Upper lobe of right lung (tissue), 1 donor: ENCODE measurements at places on chromosomes 4 and X.

- DNase-seq = no peak
Observed at GRCh38 chr4:123869286-123870215, 473.0 kb downstream of the SPRY1 start.

DNA sequence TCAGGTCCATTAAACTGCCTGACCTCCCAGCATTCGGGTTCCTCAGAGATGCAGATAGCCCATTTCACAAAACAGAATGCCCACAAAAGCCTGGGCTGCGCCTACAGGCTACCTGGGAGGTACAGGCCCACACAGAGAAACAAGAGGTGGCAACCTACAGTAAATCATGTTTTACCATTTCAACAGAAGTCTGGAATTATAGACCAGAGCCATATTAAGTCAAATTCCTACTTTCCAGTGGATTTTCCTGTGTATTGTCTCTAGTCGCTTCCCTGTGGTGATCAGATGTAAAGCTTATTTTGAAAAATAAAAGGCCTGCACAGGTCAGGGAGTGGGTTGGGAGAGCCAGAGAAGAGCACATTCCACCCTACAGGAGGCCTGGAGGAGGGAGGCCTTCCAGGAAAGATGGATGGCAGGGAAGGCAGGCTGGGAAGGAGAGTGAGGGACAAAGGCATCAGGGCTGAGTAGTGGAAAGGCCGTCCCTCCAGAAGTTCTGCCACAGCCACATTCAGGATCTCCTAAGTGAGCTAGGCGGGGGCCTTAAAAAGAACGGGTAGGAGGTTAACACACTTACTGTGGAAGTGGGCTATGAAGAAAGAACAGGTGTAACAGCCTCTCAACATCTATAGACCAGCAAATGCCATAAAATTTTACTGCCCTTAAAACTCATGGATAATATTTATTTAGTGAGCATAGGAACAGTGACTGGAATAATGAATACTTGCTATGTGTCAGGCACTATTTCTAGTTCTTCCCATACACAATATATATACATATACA lies 19.0 kb upstream of the USO1 start:
- no peak for DNase-seq

DNA sequence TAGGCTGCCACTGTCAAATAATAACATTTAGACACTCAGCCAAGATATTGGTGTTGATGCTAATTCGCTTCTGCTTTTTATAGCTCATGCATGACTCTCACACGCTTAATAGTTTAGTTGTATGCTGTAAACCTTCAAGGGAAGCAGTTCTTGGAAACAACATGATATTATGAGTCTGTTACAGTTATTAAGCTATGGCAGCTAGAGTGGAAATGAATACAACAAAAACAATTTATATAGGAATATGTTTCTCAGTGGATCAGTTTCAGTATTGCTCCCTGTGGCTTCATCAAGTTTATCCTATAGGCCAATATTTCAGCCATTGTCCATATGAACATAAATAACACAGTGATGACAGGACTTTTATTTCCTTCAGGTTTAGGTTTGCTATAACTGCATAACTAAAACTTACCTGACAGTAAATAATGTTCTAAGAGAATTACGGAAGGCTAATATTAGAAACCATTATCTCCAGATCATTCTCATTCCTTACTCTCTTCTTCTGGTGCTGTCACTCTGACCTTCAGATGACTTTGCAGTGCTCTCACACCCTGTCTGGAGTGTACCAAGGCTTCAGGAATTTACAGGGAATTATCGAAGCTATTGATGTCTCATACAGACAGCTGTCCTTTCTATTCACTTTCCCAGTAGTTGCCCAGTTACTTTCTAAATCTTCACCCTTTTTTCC lies 555.0 kb downstream of the ANKRD50 start:
- no peak for DNase-seq

DNA sequence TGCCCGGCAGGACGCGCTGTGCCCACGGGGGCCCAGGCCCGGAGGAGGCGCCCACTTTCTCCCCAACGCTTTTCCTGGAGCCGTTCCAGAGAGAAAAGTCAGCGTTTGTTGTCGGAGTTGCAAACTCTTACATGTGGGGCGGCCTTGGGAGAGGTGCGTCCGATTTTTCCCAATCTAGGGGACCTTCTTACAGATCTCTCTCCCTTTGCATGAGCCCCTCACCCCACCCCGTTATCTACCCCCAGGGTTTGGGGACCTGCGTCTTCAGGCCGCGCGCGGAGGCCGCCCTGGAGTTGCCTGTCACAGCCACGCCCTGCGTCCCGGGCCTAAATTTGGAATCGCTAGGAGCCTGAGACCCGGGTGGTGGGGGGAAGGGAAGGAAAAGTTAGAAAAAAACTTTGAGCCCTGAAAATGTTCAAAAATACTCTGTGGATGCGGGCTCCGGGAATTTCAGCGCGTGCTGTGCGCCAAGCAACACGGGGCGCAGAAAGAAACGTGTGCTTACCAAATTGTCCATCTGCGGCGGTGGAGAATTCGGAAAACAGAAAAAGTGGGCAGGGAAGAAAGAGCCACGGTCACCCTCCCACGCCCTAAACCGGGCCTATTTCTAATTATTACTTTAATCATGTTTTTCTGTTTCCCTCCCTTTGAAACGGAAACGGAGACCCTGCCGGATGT lies 587 bp downstream of the CD99 start:
- DNase-seq = peak; percentile 82

DNA sequence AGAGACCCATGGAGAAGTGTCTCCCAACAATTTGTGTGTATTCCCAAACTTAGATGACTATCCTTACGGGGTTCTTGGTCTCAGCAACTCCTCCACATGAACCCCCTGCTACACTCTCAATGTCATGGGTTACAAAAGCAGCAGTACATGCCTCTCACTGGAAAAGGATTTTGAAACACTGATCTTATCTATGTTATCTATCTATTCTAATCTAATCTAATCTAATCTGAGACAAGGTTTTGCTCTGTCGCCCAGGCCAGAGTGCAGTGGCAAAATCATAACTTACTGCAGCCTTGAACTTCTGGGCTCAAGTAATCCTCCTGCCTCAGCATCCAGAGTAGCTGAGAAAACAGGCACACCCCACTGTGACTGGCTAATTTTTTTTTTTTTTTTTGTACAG lies 19.3 kb downstream of the TSPAN5 start:
- no peak for DNase-seq

GRCh38 chrX:63764946-63765345 lies 20.1 kb downstream of the ARHGEF9 start:
- no peak for DNase-seq

GRCh38 chrX:153573984-153574383 lies 25.0 kb downstream of the CCNQ start:
- DNase-seq = no peak

- no peak for DNase-seq
Observed at GRCh38 chrX:17559728-17560379, 177.4 kb upstream of the SCML1 start.

GRCh38 chr4:155614111-155614762 lies 52.4 kb upstream of the GUCY1A1 start:
- no peak for DNase-seq

DNA sequence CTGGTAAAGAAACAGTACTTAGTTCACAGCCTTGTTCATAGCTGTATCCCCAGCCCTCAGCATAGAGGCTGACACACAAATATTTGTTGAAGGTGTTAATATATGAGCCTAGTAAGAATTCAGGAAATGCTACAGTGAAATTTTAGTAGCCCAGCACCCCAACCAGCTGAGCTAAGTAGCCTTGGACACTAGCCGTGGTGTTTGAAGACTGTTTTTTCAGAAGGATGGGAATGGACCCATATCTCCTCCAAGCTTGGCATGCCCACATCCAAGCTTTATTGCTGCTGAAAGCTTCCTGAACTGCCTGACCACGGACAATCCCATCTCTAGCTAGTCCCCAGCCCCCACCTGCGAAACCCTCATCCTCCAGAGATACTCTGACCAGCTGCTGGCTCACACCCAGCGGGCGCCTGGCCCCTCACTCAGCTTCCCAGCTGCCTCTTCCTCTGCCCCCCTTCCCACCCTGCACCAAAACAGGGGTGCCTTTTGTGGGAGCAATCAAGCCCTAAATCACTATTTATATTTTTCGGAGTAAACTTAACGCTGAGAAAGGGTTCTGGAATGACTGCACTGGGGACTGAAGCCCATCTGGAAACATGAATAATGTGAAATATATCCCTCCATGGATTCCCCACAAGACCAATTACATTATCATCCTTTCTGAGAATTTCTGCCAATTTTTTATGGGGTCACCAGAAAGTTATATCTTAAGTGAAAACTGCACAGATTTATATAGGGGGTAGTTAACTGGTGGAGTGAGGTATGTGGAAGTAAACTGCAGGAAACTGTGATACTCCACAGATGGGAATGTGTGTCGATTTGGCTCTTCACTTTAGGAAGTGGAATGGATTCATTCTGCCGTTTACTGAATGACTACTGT lies 41.1 kb upstream of the CBR4 start:
- no peak for DNase-seq
